Myocyte (in vitro differentiated cells): ENCODE measurements at places on chromosomes 5 and 9.

DNA sequence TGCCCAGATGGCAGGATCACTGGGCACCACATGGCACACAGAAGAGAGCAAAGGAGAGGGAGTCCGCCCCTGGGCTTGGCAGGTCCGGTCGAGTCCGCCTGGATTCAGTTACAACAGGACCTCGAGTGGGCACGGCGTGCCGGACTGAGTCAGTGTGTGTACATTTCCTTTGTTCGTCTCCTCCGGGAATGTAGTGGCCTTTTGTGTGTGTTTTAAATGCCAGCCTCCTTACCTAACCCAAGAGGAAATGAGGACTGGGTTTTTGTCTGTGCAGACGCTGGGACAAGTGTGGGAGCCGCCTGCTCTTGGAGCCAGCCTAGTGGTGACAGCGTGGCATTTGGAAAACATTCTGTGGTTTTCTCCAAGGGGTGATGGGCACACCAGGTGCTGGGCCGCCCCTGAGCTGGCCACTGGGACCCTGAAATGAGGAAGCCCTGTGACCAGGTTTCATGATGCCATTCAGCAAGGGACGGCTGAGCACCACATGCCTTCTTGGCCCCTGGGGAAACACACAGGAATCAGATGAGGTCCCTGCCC lies 9.6 kb downstream of the NEK6 start:
- peak; percentile 96 for DNase-seq

GRCh38 chr5:101047181-101047580 lies 144.1 kb upstream of the ST8SIA4 start:
- DNase-seq, result no peak

DNA sequence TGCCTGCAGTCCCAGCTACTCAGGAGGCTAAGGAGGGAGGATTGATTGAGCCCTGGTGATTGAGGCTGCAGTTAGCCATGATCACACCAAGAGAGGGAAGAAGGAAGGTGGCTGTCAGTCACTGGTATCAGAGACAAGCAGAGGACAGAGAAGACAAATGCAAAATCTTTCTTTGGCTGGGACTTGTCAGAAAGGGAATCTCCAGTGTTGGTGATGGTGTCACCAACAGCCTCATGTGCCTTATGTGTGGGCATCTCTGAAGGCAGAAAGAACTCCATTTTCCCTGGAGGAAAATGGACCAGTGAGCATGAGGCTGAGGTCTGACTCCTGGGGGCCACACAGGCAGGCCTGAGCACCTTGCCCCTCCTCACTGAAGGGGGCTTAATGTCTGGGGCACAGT lies 12.1 kb upstream of the RNF183 start:
- DNase-seq, result no peak

GRCh38 chr9:135355521-135356011 lies 124.0 kb upstream of the PPP1R26 start:
- DNase-seq, result no peak

DNA sequence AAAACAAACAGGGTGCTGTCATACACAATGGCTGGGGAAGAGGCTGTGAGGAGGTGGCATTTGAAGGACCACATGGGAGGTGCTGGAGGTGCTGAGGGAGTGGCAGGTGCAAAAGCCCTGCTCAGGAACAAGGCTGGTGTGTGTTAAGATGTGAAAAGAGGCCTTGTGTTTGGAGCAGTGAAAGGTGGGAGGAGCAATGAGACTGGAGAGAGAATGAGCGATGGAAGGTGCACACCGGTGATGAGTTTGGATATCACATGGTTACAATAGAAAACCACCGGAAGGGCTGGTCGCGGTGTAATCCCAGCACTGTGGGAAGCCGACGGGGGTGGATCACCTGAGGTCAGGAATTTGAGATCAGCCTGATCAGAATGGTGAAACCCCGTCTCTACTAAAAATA lies 9.2 kb upstream of the FIBCD1 start:
- DNase-seq, result no peak

DNA sequence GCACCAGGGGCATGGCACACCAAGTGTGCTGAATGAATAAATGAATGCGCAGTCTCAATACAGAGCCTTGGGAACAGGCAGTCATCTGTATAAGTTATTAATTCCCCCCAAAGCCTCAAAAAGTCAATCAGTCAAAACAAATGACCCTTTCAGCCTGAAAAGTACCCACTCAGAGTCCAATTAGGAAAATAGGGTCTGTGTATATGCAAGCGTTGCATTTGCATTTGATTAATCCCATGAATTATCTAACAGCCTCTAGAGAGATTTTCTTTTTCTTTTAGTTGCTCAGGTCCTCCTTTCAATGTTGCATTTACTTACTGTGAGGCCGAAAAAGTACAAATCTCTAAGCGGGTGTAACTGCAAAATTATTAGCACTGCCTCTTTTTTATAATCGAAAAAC lies 23.4 kb downstream of the PTCH1 start:
- DNase-seq, result no peak

- DNase-seq, result no peak
Measured at GRCh38 chr5:10069637-10070313, 179.9 kb downstream of the ATPSCKMT start.

DNA sequence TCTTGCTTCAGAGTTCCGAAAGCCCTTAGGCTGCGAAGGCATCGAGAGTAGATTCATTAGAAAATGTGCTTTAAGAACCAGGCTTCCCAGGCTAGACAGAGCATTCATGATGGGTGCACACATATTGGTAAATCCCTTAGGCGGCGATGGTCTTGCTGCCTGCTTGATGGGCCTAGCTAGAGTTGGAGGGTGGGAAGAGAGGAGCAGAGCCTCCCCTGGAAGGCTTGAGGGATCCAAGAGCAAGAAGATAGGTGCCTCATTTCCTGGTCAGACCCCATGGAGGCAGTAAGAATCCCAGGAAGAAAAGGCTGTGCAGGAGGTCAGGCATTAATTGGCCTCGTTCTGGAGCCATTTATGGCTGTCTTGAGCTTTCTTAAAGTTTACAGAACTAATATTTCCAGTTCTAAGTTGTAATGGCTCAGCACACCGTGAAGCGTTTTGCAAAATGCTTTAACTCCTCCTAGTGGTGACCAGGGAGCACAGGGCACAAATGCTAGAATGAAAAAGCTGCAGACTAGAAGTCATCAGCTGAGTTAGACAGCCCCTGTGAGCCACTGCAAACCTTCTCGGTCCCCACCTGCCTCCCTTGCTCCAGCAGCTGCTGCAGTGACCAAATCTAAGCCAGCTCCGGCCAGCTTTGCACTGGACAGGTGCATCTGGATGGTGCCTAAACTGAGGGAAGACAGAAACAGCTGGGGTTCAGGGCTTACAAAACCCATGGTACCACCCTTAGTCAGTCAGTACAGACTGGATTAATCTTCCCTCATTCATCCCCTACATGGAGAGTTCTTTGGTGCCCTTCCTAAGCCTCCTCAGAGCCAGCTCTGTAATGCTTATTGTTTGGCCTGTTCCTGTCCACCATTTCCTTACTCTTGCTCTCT lies 14.7 kb downstream of the SLC45A2 start:
- DNase-seq, result peak; percentile 66

- DNase-seq, result no peak
Measured at GRCh38 chr5:39254671-39255070, 35.3 kb upstream of the FYB1 start.

DNA sequence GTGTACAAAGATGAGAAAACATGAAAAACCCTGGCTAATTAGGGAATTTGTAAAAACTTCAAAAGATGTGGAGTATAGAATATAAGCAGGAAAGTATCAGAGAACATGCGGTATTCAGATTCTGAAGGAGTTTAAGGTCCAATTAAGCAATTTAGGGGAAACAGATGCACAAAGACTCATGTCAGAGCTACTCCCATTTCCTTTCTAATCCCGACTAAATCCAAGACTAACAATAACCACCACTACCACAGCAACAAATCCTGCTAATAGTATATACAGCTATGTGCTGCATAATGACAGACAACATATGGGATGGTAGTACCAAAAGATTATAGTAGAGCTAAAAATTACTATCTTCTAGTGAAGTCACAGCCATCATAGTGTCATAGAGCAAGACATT lies 102.1 kb downstream of the LURAP1L start:
- DNase-seq, result no peak

- DNase-seq, result no peak
Measured at GRCh38 chr5:123105864-123106263, 16.8 kb downstream of the PRDM6 start.

DNA sequence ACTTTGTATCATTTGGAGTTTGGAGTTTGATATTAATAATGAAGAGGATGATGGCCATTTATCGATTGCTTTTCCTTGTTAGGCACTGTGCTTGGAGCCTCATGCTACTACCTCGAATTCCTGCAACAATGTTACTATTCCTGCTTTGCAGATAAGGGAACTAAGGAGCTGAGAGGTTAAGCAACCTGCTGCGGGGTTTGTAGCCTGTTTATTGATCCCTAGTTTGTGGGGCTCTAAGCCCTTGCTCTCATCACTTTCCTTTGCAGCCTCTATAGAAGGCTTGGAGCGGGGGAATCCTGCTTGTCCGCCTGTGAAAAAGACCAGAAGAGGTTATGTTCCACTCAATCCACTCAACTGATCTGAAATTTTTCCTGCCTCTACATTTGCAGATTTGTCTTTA lies 15.8 kb downstream of the ARHGEF28 start:
- DNase-seq, result no peak

- DNase-seq, result no peak
Measured at GRCh38 chr5:14901462-14902051, 30.0 kb upstream of the ANKH start.

DNA sequence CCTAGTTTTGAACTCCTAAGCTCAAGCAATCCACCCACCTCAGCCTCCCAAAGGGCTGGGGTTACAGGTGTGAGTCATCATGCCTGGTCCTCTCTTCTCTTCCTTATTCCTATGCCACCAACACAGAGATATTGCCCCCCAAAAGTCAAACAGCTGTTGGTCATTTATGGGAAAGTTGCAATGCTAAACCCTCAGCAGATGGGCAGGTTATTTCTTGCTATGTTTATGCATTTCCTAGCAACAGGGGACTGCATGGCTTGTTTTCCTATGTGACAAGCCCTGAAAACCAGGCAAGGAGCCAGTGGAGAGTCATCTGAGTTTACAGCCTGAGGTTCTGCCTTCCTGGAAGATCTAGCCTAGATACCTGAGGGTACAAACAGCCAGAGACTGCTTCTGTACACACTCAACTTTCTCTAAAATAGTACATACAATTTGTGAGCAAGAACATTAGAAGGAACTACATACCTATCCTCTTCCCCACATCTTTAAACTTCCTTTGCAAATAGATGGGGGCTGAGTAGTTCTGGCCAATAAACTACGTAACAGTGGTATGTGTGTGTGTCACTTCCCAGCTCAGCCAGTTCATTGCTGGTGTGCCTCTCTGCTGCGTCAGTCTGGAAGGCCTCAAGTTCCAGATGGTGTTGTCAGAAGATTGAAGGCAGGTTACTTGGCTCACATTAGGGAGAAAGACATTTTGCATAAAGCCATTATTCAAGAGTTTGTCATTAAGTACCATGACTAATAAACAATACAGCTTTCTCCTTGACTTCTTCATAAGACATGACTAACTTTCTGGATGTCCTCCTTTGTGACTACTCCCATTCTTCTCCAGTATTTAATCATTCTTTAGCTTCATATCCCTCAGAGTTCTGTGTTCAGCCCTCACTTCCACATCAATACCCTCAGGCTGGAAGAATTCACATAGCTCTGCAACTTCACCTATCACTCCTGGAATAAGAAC lies 65.3 kb downstream of the CSNK1A1 start:
- peak; percentile 99 for DNase-seq

GRCh38 chr5:160262151-160263074 lies 33.1 kb downstream of the FABP6 start:
- DNase-seq, result peak; percentile 21

DNA sequence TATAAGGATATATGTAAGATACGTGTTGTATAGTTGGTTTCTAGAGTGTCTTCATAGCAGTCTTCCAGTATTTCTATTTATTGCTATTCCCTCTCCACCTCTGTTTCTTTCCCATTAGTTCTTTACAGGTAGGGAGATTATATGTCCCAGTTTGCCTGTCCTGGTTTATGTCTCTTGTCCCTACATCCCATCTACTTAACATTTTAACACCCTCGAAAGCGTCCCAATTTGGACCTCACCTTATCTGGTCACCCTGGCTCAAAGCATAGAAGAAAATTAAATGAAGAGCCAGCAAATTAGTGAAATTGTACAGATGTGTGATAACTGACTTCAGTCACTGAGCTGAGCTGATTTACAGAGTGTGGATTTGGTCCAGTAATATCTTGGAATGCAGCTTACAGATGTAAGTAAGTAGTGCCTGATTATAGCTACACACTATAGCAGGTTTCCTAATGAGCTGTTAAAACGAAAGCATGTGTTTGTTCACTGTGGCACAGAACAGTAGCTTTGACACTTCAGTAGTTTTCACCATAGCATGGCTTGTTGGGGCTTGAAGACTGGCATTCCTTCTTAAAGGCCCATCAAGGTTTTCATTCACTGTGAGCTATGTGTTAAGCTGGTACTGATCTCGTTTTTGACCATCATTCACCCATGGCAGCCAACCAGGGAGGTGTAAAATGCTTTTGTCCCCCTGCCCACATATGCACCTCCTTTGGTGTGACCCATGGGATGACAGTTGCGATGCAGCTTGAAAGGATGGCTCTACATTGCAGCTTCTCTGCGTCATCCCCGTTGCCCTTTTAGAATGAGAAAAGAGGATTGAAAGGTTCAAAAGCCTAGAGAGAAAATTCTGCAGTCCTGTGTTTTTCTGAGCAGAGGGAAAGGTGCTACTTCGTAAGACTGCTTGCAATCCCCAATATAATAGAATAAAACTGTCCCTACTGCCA lies 192.1 kb upstream of the DMRT1 start:
- no peak for DNase-seq
